ENCODE measurements at places on chromosomes 1 and 21.

DNA sequence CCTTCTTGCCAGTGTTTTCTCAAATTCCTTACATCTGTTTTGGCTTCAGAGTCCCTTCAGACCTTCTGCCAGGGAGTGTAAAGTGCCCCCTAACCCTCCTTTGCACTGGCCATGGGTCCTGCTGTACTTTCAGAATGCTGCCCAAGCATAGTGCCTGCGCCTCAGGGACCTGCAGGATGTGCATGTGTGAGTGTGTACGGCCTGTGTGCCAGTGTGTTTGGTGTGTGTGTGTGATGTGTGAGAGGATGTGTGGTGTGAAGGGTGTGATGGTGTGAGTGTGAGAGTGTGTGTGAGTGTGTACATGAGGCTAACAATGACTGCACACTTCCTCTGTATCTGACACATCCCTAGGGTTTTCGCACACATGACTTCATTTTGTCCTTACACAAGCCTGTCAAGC lies 265.8 kb upstream of the RAB4A start:
- DNase-seq = no peak

- DNase-seq = no peak
Measured at GRCh38 chr1:232767305-232768074, 37.7 kb upstream of the MAP10 start.

DNA sequence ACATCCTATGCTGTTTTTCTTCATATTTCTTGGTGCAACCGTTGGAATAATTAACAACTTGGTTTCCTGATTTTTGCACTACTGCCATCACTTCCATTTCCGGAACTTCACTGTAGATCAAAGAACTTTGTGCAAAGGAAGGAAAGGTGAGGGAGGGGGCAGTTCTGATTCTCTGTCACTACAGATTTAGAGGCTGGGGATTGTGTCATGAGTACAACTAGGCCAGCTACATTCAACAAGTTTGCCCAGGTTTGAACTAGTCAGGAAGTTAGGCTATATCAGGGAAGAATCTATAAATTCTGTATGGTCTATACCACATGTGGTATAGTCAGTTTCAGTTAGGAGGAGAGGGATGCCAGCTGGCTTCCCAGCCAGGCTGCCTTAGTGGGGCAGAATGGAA lies 84.2 kb downstream of the RGL1 start:
- no peak for DNase-seq

DNA sequence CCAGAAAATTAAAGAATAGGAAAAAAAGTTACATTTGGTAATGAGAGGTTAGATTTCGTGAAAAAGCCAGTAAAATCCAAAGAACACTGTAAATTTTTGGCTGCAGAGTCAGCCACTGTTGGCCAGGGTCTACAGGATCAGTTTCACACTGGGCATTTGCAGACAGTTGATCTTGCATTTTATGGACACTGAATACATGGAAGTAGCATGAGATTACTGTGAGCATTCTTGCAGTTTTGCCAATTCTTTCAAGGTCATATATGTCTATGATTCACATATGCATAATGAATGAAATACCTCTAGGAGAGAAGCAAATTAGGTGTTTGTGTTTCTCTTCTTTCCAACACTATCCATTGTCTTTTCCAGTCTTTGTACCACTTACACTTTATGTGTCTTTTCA lies 200.8 kb upstream of the DPYD start:
- DNase-seq = no peak

GRCh38 chr1:35505911-35506798 lies 51.0 kb downstream of the KIAA0319L start:
- DNase-seq = peak; percentile 69

GRCh38 chr1:112935461-112936111 lies 20.4 kb downstream of the SLC16A1 start:
- no peak for DNase-seq

DNA sequence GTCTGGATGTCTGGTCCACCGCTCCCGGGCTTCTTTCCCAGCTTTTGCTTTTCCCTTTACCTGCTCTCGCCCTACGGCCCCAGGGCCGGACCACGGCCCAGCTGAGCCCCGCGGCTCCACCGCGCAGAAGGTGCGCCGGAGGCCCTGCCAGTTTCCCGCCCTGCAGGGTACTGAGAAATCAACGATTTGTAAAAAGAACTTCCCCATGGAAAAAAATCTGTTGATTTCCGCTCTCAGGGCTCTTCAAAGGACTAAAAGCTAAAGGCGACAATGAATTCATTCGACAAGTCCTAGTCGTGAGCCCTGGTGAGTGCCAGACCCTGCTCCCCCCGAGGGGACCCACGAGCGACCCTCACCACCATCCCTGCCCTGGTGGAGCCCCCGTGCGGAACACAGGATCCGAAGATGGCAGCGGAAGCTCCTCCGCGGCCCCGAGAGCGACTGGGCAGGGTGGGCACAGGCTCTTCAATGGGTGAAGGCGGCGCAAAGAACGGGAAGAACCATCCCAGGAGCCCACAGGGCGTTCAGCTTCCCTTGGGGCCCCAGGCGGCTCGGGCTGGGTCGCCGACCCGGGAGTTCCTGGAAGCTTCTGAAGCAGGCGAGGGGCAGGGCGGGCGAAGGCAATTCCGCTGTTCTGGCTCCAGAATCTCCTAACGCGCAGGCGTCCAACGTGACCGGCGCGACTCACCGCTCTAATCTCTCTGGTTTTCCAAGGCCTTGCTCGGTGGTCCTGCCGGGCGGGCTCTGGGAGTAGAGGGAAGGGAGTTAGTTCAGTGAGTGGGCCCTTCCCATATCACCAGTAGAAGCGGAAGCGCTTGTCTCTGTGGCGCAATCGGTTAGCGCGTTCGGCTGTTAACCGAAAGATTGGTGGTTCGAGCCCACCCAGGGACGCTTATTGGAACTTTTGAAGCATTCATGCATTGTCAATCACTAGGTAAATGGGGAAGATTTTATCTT lies 6.6 kb upstream of the RNU1-2 start:
- peak; percentile 72 for DNase-seq

- peak; percentile 61 for DNase-seq
Measured at GRCh38 chr1:167599957-167600581, 30.0 kb upstream of the RCSD1 start.

- no peak for DNase-seq
Measured at GRCh38 chr1:195934817-195935553, 673.3 kb downstream of the KCNT2 start.

DNA sequence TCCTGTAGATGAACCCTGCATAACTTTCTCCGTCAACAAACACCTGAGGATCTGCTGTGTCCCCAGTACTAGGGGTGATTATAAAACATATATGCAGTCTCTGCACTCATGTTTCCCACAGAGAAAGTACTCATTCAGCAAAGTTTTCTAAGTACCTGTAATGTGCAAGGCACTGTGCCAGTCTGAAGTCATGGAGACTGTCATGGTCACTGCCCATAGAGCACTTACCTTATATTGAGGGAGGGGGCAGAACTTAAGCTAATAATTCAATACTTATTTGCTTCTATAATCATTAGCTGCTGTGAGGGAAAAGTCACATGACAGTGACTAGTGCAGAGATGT lies 41.2 kb downstream of the MAP3K21 start:
- no peak for DNase-seq

Data from CD4-positive, alpha-beta T cell treated with Interleukin-6 for 4 hours (primary cell).